ENCODE measurements at places on chromosomes 4 and X. TPM values are rescaled to one million over a fixed set of nuclear protein-coding genes. Genes with fewer than 3 reads are reported as not detected.

CDS1 gene
- under 0.01 TPM for total RNA-seq

DNAAF6 gene
- not detected for total RNA-seq

CXorf65 gene
- not detected for total RNA-seq

RASL11B gene
- 0.11 TPM for total RNA-seq

ARL9 gene
- total RNA-seq, result 1.9 TPM

CCNB3 gene
- total RNA-seq, result 2.0 TPM

SRPX gene
- total RNA-seq, result 7.2 TPM

FAM47A gene
- not detected for total RNA-seq

CFI gene
- total RNA-seq, result 25.5 TPM

LRAT gene
- total RNA-seq, result 1.2 TPM

C1QTNF7 gene
- total RNA-seq, result 0.86 TPM

S100G gene
- not detected for total RNA-seq
